Right ventricle myocardium superior (tissue), 1 donor: ENCODE measurements at places on chromosomes 16 and 17. TPM values are rescaled to one million over a fixed set of nuclear protein-coding genes. Genes with fewer than 3 reads are reported as not detected.
A peak's percentile ranks its signal among the peaks of the same experiment; 100 is the strongest.

DNA sequence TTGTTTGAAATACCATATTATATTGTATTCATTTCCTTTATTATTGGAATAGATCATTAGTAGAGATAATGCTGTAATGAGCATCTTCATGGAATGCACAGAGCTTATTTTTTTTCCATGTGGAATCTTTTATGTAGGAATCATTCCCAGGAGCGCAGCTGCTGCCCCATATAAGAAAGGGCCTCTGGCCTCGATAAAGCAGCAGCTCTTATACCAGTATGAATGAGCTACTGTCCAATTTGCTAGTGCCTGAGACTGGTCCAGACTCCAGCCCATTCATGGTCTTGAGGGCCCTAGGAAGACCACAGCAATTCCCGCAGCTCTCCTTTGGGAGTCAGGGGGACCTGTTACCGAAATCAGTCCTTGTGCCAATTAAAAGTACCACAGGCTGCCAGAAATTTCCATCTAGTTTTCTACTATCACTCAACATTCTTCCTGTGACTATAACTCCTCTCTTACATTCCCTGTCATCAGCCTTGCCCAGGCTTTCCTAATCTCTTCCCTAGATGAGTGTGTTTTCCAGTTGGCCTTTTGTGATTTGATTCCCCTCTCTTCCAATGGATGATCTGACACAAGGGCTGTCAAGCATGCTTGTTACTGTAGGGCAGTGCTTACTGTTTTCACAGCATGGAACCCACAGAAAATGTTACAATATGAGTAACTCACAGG is 1.9 kb downstream of the ZNF843 start:
- DNase-seq = no peak

DNA sequence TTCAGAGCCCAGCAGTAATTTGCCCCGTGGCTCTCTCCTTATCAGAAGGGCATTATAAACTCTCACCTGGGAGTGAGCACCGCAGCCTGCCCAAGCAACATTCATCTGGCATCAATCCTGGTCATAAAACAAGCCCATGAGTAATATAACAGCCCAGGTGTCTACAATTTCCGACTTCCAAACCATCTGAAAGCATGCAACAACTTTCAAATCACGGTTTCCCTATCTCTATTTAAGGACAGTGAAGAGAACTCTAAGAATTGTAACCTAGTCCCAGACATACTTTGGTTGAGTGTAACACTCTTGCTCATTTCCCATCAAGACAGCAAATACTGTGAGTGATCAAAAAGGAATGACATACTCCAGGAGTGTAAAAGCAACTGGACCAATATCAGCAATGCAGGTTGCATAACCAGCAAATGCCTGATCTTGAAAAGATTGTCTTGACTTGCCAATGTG is 487.4 kb upstream of the SOX9 start:
- no peak for DNase-seq

DNA sequence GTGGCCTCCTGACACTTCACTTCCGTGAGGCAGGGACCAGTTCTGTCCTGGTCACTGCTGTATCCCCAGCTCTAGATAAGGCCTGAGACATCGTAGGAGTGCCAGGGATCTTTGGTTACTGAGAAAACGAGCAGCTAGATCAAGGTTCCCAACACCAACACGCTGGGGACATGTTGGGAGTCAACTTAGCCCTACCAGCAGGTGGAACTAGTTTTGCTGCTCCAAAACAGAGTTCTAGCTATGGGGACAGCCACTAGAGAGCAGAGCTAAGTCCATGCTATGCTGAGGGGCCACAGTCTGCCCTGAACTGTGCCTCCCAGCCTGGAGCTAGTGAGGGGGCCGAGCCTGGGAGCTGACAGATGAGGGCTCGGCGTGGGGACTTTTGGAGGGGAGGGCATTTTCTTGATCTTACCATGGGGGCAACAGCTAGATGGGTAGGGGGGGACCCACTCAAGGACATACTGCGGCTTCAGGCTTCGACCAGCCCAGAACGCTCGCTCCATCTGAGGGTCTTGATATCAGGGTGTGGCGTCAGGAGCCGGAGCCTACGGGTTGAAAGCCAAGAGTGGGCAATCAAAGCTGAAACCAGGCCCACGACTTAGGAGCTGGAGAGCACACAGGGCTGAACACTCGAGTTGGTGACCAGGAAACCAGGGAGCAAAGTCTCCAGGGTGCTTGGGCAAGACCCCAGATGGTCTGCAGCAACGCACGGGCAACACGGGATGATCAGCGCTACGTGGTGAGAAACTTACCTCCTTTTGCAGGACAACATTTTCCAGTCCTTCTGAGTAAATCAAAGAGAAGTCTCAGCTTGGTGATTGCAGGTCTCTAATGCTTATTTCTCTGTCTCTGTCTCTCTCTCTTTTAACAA is 13.4 kb downstream of the SNX20 start:
- DNase-seq = no peak

- DNase-seq = no peak
Observed at GRCh38 chr17:13671771-13672170, 70.0 kb upstream of the HS3ST3A1 start.

DNA sequence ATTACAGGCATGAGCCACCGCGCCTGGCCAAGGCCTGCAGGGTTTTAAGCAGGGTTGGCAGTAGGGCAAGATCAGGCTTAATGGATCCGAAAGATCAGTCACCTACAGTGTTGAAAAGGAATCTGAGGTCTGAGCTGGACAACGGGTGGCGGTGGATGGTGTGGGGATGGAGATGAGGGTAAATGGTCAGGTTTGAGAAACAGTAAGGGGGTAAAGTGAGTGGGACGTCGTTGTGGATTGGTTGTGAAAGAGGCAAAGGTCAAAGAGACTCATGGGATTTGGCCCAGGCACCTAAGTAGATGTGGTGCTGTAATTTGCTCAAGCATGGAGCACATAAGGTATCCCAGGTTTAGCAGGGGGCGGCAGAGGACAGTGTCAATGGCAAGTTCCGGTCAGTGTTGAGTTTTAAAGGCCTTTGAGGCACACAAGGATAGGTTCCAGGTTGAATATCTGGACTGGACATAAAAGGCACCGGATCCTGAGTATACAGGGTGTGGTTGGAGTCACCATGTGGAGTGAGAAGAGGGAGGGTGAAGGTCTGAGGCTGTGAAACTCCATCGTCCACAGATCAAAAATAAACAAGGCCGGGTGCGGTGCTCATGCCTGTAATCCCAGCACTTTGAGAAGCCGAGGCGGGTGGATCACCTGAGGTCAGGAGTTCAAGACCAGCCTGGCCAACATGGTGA is 1.1 kb upstream of the SLC16A5 start:
- no peak for DNase-seq

- DNase-seq = peak; percentile 53
Observed at GRCh38 chr17:7081341-7082062, 1.5 kb upstream of the CLEC10A start.

DNA sequence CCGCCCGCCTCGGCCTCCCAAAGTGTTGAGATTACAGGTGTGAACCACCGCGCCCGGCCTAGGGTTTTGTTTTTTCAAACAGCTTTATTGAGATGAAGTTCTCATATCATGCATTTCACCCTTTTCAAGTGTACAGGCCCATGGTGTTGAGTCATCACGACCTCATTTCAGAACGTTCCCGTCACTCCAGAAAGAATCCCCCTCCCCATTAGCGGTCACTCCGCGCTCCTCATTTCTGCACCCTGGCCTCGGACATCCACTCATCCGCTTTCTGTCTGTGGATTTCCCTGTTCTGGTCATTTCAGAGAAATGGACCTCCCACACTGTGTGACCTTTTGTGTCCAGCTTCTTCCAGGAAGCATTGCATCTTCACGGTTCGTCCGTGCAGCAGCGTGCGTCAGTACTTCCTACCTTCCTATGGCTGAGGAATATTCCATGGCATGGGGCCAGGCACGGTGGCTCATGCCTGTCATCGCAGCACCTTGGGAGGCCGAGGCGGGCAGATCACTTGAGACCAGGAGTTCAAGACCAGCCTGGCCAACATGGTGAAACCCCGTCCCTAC is 135.2 kb upstream of the GSE1 start:
- no peak for DNase-seq

DNA sequence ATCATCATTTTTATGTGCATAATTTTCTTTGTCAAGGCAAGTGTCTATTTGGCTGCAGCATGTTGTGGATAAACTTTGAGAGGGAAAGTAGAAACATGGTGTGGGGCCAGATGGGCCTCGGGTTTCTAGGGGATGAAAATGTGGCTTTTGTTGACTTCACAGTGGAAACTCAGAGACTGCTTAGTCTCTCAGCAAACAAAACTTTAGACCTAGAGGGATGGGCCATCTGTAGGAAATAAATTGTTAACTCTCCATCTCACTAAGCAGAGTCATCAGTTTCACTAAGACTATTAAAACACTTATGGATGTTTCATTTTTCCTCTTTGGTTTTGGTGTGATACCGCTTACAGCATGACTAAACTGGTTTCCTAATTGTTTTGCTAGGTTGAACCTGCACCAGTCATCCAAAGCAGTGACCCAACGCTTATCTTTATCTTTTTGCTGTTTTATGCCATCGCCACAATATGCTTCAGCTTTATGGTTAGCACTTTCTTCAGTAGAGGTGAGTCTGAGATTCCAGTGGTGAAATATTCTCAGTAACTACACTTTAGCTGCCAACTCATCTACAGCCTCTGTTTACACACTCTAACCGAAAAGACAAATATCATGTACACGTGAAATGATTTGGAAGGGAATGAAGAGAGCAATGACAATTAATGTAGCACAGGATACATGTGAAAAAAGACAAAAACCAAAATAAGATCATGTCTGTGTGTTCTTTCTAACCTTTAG is 60.6 kb upstream of the CRYM start:
- DNase-seq = no peak

GRCh38 chr17:37844158-37844976 is 79.8 kb upstream of the TBC1D3K start:
- DNase-seq = peak; percentile 72

DNA sequence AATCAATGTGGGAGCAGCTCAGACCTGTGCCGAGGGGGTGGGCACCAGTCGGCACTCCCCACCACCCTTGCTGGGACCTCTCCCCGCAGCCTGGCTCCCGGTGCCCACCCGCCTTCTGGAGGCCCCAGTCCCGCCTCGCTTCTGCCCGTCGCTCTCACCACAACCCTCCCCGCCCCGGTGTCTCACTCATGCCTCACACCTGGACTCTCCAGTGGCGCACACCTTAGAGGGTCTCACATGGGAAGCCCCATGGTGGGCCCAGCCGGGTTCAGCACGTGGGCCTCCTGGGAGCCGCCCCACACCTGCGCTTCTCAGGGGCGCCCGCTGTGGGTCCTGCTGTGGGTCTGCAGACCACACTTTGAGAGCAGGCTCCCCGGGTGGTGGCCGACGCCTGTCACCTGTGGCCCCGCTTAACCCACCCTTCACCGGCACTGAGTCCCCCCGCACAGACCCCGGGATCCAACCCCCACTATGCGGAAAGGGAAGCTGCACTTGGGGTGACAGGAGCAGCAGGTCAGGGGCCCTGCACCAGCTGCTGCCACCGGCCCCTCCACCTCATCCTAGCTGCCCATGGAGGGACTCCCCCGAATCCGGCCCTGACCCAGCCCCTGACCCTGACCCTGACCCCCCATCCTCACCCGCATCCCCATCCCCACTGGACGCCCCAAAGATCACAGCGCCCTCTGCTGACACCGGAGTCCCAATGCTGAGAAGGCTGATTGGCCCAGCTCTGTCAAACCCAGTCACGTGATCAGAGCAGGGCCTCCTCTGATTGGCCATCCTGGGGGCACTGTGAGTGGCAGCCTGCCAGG is 27.4 kb upstream of the SLC38A10 start:
- no peak for DNase-seq

DNA sequence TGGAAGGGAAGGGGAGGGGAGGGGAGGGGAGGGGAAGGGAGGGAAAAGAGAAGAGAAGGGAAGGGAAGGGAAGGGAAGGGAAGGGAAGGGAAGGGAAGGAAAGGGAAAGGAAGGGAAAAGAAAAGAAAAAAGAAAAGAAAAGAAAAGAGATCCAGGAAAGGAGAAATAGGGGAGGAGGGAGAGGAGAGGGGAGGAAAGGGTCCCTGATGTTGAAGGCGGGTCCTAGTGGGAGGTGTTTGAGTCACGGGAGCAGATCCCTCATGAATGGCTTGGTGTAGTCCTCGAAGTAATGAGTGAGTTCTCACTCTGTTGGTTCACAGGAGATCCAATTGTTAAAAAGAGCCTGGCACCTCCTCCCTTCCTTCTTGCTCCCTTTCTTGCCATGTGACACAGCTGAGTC is 6.9 kb upstream of the USP31 start:
- DNase-seq = no peak

- DNase-seq = no peak
Observed at GRCh38 chr17:8091033-8091687, 3.6 kb upstream of the ALOX12B start.

- DNase-seq = peak; percentile 64
Observed at GRCh38 chr16:11611871-11612664, 25.3 kb upstream of the LITAF start.

- DNase-seq = no peak
Observed at GRCh38 chr16:89230255-89230654, 12.8 kb downstream of the ZNF778 start.

DNA sequence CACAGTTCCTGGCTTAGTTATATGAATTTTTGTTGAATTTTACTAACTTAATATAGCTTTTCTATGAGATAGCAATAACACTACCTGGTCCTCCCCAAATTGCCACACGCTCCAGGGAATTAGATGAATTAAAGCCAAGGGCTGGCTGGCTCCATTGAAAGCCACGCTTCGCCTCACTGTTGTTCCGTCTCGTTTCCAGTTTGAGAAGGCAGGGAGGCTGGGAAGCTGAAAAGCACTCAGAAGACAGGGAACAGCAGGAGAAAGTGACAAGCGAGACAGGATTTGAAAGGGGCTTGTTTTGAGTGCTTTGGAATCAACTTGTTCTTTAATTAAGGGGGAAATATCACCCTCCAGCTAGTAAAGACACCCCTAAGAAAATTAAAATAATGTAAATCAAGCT is 425.3 kb downstream of the CA10 start:
- DNase-seq = no peak

GRCh38 chr17:65633146-65633881 is 71.9 kb upstream of the AXIN2 start:
- no peak for DNase-seq

The TM4SF5 gene
- total RNA-seq = not detected

The KRTAP17-1 gene
- not detected for total RNA-seq

The KRTAP4-4 gene
- not detected for total RNA-seq

The CIBAR2 gene
- not detected for total RNA-seq

The SLC12A3 gene
- total RNA-seq = not detected

The CCL7 gene
- total RNA-seq = not detected

The SEZ6L2 gene
- 0.70 TPM for total RNA-seq
